ENCODE measurements at places on chromosomes 4 and X.

GRCh38 chrX:104972737-104973136 lies 247.8 kb downstream of the TEX13A start:
- no peak for DNase-seq

- DNase-seq, result no peak
Measured at GRCh38 chr4:88582493-88582892, 9.8 kb upstream of the HERC3 start.

- no peak for DNase-seq
Measured at GRCh38 chr4:40502220-40502619, 127.4 kb downstream of the RBM47 start.

DNA sequence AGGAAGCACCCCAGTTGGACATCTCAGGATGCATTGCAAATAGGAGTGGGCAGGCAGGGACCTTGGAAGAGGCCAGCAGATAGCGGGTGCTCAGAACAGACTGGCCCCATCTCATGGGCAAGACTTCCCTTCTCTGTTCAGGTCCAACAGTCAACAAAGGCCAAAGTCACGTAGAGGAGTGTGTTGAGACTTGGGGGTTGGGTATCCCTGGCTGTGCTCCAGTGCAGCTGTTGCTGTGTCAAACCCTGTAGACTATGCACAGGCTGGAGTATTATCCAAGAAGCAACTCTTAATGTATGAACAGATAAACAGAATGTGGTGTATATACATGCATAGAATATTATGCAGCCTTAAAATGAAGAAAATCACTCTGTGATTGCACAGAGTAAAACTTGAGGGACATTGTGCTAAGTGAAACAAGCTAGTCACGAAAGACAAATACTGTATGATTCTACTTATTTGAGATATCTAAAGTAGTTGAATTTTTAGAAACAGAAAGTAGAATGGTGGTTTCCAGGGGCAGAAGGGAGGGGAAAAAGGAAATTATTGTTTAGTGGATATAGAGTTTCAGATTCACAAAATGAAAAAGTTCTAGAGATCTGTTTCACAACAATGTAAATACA lies 192.1 kb upstream of the LCORL start:
- DNase-seq, result no peak

DNA sequence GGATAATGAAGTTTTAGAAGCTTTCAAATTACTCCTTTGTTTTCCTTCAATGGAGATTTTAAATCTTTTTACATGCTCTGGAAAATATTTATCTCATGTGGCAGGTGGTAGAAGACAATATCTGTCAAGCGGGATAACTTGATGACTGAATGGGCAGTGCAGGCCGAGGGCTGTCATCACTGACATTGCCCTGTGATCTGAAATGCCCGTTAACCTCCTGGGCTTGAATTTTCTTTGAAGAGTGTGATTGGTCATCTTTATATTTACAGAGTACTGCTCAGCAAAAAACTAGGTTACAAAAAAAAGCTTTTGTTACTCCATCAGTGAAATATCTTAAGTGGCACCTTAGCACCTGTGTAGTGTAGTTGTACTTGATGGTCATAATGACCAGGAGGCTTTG lies 147.5 kb downstream of the GATB start:
- no peak for DNase-seq

DNA sequence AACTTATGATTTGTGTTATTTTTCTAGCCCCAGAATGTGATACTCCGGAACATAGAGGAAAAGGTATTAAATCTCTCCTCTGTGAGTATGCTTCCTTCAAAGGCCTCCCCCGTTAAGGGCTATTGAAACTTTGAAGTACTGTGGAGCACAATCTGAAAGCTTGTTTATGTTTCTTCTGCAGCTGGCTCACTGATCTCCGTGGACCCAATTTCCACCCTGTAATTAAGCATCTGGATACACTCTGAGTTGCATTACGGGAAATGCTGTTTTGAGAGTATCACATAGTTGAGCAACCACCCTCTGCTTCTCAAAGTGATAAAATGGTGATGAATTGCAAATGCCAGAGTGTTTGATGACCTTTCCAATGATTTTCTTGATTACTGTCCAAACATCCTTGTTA lies 296.8 kb upstream of the PABPC5 start:
- no peak for DNase-seq

DNA sequence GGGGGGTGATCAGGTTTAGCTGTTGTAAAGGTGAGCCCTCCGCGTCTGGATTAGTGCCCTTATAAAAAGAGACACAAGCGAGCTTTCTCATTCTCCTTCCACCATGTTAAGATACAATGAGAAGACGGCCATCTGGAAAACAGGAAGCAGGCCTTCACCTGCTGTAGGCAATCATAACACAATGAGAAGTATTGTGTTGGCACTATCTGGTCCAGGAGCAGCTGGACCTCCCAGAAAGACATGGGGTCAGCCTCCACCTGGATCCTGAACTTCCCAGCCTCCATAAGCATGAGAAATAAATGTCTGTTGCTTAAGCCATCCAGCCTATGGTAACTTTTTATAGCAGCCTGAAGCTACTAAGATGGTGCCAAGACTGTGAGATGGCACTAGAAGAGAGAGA lies 8.6 kb upstream of the SMIM20 start:
- DNase-seq, result no peak

All from left ventricle myocardium superior (tissue), 1 donor.